GM10248 (cell line): ENCODE measurements at places on chromosomes 7 and 10.

DNA sequence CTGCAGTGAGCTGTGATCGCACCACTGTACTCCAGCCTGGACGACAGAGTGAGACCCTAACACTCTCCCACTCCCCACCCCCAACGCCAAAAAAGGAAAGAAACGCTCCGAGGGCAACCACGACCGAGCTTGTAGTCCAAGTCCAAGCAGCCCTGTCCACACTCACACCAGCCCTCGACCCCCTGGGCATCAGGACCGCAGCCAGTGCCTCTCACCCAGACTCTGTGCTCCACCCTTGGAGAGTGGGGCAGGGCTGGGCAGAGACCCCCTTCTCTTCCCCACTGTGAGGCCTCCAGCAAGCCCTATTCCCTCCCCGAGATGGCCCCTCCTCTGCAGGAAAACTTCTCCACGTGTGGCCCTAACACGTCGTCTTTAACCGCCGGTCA, 82.6 kb downstream of the FOXL3 start:
- no peak for DNase-seq

DNA sequence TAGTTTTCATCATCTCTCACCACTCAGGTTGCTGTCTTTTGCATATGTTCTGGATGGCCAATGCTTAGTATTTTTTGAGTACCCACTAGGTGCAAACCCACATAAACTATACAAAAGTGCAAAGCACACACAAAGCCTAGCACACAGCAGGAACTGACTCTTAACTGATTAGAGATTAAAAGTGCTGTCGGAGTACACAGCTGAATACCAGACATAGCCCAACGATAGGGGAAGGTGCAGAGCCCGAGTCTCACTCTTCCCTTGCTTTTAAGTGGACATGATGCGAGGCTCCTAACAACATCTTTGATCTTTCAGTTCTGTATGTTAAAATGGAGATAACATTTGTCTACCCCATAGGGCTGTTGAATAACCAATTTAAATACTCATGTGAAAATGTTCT, 90.8 kb downstream of the DPY19L1 start:
- no peak for DNase-seq

DNA sequence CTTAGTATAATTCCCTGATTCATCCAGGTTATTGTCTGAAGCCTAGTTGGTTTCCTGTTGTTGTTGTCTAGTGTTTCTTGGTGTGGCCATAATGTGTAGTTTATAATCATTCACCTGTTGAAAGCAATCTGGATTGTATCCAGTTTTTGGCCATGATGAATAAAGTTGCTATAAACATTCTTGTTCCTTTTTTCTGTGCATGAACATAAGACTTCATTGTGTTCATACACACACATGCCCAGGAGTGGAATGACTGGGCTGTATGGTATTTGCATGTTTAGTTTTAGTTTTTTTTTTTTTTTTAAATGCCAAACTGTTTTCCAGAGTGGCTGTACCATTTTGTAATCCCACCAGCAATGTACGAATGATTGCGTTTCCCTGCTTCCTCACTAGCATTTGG, 349.8 kb downstream of the SDK1 start:
- DNase-seq = no peak

- no peak for DNase-seq
These were observed 675.8 kb downstream of the KCNMA1 start for GRCh38 chr10:76961841-76962240.

DNA sequence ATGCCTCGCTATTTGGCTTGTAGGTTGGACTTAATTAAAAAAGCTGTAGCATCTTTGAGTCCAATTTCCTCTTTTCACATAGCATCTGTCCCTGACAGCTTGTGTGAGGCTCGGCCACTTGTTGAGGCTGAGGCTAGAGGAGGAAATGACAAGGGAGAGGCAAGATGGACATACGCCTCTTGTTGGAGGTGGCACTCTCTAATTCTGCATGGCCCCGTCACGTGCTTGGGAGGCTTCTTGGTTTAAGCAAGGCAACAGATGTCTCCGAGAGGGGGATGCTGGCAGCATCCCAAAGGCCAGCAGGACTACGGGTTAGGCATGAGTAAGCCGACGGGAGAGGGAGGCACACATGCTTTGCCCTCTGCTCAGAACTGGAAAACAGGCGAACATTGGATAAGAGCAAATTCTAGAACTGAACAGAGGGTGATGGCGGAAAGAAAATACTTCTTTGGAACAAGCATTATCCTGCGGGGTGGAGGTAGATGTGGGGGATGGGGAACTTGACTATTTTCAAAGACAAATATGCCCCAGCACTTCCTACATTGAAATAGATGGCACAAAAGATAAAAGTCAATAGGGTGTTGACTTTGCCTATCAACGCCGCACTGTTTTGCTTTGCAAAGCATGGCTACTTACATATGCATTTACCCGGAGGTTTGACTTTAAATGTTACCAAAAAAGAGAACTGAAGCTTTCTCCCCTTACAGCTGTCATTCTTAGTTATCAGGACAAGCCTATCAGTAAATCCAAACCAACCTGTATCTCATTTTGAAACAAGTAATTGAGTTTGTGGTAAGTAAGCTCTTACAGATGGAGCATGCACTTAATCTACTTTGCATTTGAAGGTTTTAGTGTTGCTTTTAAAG, 94.8 kb downstream of the CHN2 start:
- DNase-seq = peak; percentile 27
